NCI-H1105 treated with DMSO at 0.1 percent for 48 hours (cell line): ENCODE measurements at places on chromosomes 5 and 9.

DNA sequence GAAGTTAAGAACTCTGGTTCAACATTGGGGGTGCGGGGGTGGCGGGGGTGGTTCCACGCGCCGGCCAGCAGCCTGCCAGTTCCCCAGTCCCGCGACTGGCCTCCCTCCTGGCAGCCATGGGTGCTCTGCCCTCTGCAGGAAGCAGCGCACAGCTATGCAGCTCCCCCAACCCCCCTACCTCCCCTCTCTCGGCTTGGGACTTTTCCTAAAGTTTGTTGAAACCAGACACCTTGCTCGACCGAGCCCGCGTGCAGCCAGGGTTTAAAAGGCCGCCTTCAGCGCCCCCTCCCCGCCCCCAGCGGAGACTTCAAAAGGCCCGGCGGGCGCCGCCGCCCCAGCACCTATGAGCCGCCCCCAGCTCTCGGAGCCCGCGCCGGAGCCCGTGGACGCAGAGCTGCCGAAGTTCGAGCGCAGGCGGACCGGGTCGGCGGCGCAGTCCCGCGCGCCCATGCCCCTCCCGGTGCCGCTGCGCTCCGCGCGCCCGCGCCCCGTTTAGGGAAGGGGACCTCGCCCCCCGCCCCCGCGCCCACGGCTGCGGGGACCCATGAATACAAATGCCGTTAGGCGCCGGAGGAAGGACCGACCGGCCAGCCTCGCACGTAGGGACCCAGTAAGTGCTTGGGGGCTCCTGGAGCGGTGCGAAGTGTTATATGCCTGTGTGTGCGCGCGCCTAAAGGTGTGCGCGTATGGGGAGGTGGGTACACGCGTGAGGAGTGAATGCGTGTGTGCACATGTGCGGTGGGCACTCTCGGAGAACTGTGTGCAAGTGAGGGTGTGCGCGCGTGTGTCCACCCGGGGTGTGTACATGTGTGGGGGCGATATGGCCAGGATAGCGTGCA lies 1.4 kb upstream of the COL27A1 start:
- no peak for DNase-seq

- DNase-seq = no peak
Observed at GRCh38 chr9:137575716-137576411, 2.9 kb downstream of the DPH7 start.

DNA sequence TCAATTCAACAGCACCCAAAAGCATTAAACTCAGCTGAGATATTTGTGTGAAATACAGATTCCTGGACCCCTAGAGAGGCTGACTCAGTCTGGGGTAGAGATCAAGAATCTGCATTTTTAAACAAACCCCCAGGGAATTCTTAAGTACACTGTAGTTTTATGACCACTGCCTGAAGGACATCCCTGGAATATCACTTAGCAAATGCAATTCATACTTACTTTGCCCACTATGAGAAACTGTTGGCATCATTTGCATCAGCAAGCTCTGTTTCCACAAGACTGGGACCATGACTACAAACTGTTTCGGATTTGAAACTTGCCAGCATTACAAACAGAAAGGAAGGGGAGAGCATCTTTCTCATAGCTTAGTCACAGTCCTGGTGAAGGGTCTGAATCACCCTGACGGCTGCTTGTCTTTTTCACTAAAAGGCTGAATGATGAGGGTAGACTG lies 63.7 kb downstream of the MLLT3 start:
- DNase-seq = no peak

DNA sequence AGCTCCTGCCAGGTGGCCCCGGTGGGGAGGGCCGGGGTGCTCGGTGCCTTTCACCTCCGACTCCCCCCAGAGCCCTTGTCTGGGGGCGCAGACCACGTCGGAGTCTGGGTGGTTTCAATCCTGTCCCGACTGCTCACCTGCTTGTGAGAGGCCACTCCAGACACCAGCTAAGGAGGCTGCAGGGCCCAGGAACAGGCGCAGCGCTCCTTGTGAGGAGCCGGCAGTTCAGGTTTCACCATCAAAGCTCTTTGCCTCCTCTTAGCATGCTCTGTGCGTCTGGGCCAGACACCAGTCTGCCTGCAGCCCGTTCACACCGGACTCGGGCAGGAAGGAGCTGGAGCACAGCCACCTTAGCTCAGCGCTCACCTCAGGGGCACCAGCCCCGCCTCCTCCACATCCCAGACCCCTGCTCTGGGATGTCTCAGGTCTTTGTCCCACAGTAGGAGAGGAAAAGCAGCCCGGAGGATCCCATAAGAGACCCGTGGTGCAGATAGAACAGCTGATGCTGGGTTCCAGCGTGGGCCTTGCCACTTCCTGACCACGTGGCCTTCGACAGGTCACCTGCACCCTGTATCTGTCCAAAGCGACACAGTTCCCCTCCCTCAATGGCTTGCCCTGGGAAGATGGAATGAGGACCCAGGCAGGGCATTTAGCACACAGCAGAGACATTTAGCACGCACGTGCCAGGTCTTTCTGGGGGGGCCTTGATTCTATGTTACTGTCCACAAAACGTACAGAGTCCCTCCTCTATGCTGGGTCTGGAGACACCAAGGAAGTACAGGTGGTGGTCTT lies 106.2 kb upstream of the LMX1B start:
- DNase-seq = no peak

DNA sequence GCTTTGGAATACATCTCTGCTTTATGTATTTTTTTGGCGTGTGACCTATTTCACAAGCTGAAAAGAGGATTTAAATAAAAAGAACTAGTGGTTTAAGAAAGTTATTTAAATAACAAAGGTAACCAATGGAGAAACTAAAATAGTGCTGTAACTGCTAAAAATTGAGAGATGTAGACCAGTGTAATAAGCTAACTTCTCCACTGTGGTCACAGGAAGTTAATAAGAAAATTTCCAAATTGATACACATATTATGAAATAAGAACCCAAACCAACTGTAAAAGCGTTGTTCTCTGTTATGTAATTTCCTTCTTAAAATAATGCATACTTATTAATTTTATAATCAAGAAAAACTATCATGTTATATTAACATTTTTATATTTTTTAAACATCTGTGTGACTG lies 29.1 kb upstream of the ZFAND5 start:
- no peak for DNase-seq

- no peak for DNase-seq
Observed at GRCh38 chr5:59460368-59461153, 433.0 kb downstream of the PDE4D start.

DNA sequence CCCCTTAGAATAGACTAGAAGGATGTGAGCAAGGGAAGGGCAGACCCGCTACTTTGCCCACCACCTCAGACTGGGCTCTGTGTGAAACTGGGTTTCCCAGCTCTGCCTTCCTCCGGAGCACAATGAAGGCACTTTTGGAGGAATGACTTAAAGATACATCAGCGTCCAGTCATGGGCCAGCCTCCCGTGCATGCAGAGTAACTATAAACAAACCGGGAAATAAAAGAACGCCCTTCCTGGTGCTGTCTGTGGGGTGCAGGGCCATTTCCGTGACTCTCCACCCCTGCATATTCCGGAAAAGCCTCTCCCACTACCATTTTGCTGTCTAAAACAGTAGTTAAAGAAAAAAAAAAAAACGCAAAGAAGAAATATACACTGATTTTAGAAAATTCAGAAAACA lies 165.9 kb upstream of the IRX4 start:
- DNase-seq = no peak

- no peak for DNase-seq
Observed at GRCh38 chr9:115548609-115549260, 430.8 kb upstream of the TNC start.

GRCh38 chr5:139739150-139739974 lies 56.2 kb upstream of the PSD2 start:
- no peak for DNase-seq

DNA sequence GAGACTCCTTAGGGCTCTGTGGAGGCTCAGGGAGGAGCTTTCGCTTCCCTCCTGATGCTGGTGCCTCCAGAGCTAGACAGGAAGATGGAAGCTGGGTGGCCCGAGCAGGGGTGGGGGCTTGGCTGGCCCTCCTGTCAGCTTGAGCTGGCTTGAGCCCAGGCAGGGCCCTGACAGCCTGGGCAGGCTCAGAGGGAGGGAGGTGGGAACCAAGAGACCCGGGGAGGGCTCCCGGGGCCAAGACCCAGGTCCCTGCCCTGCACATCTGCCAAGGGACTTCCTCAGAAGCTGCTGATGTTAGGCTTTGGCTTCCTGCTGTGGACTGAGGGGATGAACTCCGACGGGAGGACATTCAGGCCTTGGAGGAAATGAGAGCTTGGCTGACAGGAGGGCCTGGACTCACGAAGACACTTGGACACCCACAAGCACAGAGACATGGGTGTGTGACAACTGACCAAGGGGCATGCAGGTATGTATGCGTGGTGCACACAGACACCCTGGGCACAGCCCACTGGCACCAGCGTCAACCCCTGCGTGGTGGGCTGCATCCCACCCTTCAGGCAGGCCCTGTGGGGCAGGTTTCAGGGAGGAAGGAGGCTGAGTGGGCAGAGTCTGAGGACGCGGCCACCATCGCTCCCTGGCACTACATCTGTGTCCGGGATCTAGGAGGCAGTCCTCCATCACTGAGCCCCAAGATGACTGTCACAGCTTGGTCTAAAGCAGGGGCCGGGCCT lies 1.7 kb upstream of the LTC4S start:
- DNase-seq = no peak

DNA sequence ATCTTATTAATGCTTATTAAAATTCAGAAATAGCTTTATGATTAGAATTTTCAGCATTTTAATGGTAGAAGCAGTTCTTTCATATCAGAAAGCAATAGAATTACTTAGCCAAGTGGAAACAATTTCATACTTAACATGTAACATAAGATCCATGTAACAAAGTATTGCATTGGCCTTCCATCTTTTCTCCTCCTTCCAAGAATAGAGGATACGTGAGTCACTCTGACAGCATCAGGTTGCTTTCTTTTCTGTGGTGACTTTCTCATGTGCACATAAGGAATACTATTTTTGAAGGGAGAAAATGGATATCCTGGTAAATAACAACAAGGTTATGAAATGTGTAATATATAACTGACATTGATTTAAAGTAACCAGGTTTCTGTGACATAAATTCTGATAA lies 272.2 kb downstream of the ANXA1 start:
- no peak for DNase-seq

DNA sequence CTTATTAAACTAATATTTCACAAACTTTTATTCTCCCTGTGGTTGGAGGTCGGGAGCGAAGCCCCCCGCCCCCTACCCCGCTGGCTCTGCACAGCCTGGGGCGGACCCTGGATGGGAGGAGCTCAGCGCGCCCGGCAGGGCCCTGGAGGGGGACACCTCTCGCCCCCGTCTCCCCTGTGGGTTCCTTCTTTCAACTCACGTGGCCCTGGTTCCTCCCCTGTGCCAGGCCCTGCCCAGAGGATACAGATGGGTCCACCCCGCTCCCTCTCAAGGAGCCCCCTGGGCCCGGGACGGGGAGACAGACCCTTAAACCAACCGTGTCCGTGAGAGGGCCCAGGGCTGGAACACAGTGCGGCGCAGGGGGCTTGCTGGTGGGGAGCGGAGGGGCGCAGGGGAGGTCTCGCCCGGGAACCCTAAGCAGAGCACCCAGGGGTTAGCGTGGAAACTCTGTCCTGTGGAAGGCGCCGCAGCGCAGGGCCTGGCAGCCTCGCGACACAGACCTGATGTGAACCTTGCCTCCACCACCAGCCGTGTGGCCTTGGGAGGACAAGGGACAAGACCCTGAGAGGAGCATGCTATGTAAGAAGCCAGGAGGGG lies 103.7 kb upstream of the MVB12B start:
- no peak for DNase-seq

DNA sequence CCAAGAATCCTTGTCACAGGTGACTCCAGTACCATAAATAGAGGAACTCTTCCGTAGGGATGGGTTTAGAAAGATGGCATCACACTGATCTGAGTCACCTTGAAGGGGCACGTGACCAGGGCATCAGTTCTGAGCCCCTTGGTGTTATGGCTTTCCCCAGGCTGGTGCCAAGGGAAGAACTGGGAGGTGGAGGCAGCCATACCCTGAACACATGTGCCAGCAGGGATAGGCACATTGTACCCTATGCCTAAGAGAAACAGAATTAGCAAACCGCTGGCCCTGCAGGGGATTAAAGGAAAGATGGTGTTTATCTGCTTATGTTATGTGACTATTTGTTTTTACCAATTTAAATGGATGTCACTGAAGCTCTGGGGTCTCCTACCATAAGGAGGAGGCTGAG lies 196.2 kb downstream of the RGS3 start:
- no peak for DNase-seq

- no peak for DNase-seq
Observed at GRCh38 chr9:103615994-103616393, 478.1 kb upstream of the SMC2 start.
